HFFc6 (cell line): ENCODE measurements at places on chromosomes 2 and 18.

DNA sequence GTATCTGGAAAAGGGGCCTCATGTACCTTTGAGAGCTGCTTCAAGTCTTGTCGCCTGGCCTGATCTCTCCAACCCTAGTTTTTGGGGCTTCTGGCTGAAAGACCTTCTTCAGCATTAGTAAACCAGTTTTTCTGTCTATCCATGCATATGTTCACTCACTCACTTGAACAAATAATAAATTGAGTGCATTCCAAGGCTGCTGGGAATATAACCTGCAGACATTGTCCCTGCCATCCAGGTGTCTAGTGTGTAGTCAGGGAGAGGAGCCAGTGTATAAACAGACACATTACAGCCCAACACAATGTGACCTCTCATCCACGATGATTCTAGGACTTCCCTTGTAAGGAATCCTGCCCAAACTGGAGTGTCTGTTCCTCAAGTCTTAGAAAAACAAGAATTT, 262.1 kb downstream of the PRKCE start:
- H3K4me1 ChIP-seq = peaks cover 14% of the 10 kb centered on the region
- no peak overlapping the region for H3K27ac ChIP-seq
- no peak for DNase-seq

GRCh38 chr2:140718999-140719398, 1411.8 kb downstream of the LRP1B start:
- no peak overlapping the region for H3K4me3 ChIP-seq
- H3K27me3 ChIP-seq = no peaks in the 10 kb centered on the region

DNA sequence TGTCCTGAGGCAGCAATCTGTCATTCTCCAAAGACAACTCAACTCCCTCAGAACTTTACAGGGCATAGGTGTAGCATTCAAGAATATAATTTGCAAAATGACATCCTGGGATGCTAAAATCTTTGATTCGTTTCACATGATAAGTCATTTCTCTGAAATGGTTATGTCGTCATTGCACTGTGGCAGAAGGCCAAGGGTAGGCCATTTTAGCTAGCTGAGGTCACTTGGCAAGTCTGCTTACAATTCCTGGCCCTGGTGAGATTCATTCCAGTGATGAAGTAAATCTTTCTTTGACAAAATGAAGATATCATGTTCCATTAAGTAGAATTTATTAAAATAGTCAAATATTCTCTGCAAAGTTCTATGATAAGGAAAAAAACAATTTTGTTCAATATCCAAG, 1410.3 kb upstream of the LRRTM1 start:
- no peak for DNase-seq
- H3K27me3 ChIP-seq = no peaks in the 10 kb centered on the region
- no peak overlapping the region for H3K27ac ChIP-seq
- no peaks in the 10 kb centered on the region for H3K4me1 ChIP-seq

GRCh38 chr2:204012072-204012653, 75.6 kb downstream of the ICOS start:
- DNase-seq = no peak
- H3K4me3 ChIP-seq = no peak overlapping the region
- H3K27me3 ChIP-seq = peaks cover 5% of the 10 kb centered on the region; the same call in 1 of the 2 replicates
- no peaks in the 10 kb centered on the region for H3K36me3 ChIP-seq
- no peaks in the 10 kb centered on the region for H3K4me1 ChIP-seq

- no peak overlapping the region for H3K4me3 ChIP-seq
- H3K36me3 ChIP-seq = no peaks in the 10 kb centered on the region
- no peak overlapping the region for H3K27ac ChIP-seq
- no peak for DNase-seq
- no peaks in the 10 kb centered on the region for H3K4me1 ChIP-seq
Observed at GRCh38 chr2:3300224-3300995, 77.2 kb downstream of the EIPR1 start.

DNA sequence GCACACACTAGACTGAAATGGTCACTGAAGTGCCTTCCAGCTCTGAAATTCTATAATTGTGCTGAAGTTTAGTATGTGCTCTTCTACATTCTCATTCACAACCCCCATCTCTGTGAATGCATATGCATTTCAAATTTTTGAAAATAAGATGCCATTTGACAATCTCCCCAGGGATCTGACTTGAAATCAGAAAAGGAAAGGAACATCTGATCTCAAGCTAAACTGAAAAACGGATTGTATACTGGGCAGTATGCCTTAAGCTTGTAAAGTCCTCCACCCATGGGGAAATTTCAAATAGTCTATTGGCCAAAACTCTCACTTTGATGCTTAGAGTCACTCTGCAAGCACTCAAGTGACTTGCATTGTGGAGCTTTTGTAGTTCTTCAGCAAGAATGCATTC, 22.9 kb downstream of the FAP start:
- H3K36me3 ChIP-seq = peaks cover 34% of the 10 kb centered on the region
- H3K4me3 ChIP-seq = no peak overlapping the region
- H3K4me1 ChIP-seq = peaks cover 36% of the 10 kb centered on the region
- H3K27ac ChIP-seq = 0 out of 2 replicates have a peak overlapping the region, but pooled peaks have one; percentile 59
- no peaks in the 10 kb centered on the region; the same call in 1 of the 2 replicates for H3K27me3 ChIP-seq

DNA sequence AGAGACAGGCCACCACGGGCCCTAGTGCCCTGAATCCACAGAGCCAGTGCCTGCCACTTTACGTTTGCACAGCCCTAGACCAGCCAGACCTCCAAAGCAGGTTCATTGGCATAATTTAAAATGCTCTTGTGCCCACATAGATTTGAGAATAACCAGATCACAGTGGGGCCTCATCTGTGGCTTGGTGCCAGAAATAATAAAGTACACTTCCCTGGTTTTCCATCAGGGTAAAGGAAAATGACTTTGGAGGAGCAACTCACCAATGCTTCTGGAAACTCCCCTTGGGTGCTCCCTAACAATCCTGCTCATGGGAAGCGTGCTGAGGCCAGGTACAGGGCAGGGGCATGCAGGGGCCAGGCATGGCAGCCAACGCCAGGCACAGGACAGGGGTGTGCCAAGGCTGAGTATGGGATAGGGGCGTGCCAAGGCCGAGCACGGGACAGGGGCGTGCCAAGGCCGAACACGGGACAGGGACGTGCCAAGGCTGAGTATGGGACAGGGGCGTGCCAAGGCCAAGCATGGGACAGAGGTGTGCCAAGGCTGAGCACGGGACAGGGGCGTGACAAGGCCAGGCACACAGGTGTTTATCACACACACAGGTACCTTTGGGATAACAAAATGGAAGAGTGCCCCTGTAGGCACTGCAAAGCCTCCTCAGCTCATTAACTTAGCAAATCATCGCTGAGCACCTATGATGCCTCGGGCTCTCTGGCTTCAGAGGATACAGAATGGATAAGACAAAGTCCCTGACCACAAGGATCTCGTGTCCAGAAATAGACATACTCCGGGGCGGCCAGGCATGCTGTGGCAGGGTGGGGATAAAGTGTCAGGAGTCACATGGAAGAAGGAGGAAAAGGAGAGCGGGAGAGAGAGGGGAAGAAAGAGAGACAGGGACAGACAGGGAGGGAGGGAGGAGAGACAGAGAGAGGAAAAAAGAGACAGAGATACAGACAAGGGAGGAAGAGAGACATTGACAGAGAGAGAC, 334.7 kb downstream of the EIPR1 start:
- H3K27me3 ChIP-seq = peaks cover 5% of the 10 kb centered on the region
- no peak overlapping the region for H3K4me3 ChIP-seq
- no peak for DNase-seq
- no peaks in the 10 kb centered on the region for H3K36me3 ChIP-seq
- H3K4me1 ChIP-seq = no peaks in the 10 kb centered on the region
- no peak overlapping the region for H3K27ac ChIP-seq

DNA sequence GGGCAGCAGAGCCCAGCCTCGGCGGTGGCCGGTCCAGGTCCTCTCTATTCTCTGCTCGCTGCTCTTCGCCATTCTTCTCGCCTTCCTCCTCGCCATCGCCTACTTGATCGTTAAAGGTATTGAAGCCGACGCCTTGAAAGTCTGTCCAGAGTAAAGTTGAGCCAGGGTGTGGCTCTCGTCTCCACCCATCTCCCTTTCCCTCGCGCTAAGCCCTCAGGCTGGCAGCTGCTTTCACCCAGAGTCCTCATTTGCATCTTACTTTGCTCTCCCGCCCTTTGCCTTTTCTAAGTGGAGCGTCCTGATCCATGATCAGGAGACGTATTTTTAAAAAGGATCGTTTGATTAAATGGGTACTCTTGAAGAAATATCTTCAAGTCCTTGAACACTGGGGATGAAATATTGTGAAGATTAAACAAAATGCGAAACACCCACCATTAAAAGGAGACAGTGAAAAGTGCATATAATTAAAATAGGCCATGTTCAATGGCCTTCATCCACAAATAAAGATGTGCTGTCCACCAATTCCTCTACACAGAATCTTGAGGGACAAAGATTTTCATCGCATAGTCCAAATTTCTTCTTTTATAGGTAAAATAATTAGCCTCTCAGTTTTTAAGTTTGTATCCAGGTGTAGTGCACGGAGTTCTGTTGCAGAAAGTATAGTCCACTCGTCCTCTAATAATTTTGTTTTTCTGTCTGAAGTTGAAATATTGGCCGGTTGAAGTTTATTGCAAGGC, 657 bp downstream of the ARL6IP6 start:
- H3K36me3 ChIP-seq = peaks cover 28% of the 10 kb centered on the region
- DNase-seq = peak; percentile 39
- H3K4me1 ChIP-seq = peaks cover 49% of the 10 kb centered on the region
- H3K4me3 ChIP-seq = peak overlapping the region; percentile 100
- H3K27me3 ChIP-seq = peaks cover 2% of the 10 kb centered on the region; the same call in 1 of the 2 replicates

- H3K36me3 ChIP-seq = no peaks in the 10 kb centered on the region
- no peak overlapping the region for H3K4me3 ChIP-seq
- peaks cover 2% of the 10 kb centered on the region; the same call in 1 of the 2 replicates for H3K27me3 ChIP-seq
- peak overlapping the region; percentile 10; the same call in 1 of the 2 replicates for H3K27ac ChIP-seq
- H3K4me1 ChIP-seq = peaks cover 43% of the 10 kb centered on the region
- DNase-seq = no peak
Observed at GRCh38 chr2:149612122-149612521, 24.5 kb upstream of the MMADHC start.

- no peak overlapping the region for H3K27ac ChIP-seq
- H3K4me3 ChIP-seq = no peak overlapping the region
- no peak for DNase-seq
Observed at GRCh38 chr2:1585635-1586034, 158.7 kb downstream of the PXDN start.

DNA sequence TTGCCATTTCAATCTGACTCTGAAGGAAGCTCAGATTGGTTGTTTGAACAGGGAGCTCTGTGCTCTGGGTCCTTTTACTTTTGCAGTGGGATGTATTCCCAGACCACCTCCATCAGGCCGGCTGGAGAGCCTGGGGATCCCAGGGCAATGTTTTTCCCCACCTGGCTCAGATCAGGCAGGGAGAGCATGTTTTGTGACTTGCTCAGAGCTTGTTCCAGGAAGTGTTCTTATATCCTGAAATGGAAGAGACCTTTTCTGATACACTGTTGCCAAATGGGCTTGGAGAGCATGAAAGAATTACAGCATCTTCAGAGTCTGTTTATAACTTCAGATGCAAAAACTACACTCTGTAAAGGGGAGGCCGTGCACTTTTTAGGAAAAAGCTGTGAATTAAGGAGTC, 56.0 kb downstream of the LIPG start:
- no peaks in the 10 kb centered on the region for H3K36me3 ChIP-seq
- H3K4me3 ChIP-seq = no peak overlapping the region
- H3K4me1 ChIP-seq = 0 out of 2 replicates have a peak, but pooled peaks cover 11% of the 10 kb centered on the region
- H3K27ac ChIP-seq = no peak overlapping the region

GRCh38 chr2:32446369-32446768, 89.5 kb downstream of the BIRC6 start:
- no peaks in the 10 kb centered on the region for H3K27me3 ChIP-seq
- no peak overlapping the region for H3K4me3 ChIP-seq
- H3K27ac ChIP-seq = no peak overlapping the region
- no peak for DNase-seq
- peaks cover 50% of the 10 kb centered on the region for H3K36me3 ChIP-seq

DNA sequence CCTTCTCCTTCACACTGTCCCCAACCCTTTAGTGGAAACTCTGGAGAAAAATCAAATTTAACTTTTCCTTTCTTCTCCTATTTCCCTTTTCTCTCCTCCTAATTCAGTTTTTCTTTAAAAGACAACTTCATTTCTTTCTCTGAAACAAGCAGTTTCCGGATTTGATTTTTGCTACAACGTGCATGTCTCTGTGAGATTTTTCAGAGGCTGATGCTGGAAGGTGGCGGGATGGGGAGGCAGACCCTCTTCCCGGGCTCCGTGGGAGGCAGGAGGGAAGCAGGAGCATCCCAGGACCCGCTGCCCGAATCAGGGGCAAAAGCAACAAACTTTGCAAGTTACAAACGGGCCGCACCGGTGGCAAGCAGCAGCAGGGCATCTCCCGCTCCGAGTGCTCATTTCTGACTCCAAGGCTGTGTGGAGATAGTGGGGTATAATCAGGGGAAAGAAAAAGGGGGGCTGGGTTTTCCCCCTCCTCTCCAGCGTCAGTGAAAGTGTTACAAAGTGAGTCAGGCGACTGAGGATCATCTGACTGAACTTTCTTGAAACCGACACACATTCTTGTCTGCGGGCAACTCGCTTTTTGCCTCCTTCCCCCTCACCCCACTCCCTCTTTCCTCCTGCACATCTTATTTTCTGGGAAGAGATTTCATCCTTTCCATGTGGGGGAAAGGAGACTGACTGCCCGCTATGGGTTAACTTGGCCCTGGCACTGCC, 6.4 kb downstream of the ZEB2 start:
- peaks cover 69% of the 10 kb centered on the region for H3K4me1 ChIP-seq
- peak overlapping the region; percentile 97 for H3K27ac ChIP-seq
- peak overlapping the region; percentile 90 for H3K4me3 ChIP-seq
- peak; percentile 49 for DNase-seq

GRCh38 chr2:128321784-128322714, 3.4 kb upstream of the HS6ST1 start:
- H3K27me3 ChIP-seq = no peaks in the 10 kb centered on the region
- peaks cover 8% of the 10 kb centered on the region for H3K4me1 ChIP-seq
- peak overlapping the region; percentile 65 for H3K27ac ChIP-seq
- peak overlapping the region; percentile 66 for H3K4me3 ChIP-seq
- no peaks in the 10 kb centered on the region for H3K36me3 ChIP-seq

DNA sequence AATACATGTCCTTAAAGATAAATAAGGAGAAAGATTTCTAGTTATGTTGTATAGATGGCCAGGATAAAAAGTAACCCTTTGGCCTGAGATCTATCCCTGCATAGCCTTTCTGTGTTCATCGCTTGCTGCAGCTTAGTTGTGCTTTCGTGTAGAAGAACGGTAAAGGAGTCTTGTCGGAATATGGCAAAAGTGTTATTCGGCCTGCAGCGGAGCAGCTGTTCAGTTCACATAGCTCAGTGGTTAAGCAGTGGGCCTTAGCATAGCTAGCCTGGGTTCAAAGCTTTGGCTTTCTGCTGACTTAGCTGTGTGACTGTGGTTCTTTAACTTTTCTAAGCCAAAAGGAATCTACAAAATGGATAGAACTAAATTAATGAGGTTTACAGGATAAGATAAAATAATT, 55.4 kb downstream of the MALT1 start:
- H3K27me3 ChIP-seq = peaks cover 1% of the 10 kb centered on the region; the same call in 1 of the 2 replicates
- no peak overlapping the region for H3K27ac ChIP-seq
